ENCODE measurements at places on chromosomes 6 and 20.

- no peak for DNase-seq
These were observed 48.0 kb downstream of the MAPK14 start for GRCh38 chr6:36075656-36076055.

GRCh38 chr20:45419188-45420091 lies 3.5 kb downstream of the PIGT start:
- DNase-seq = peak; percentile 98

GRCh38 chr6:25251426-25251825 lies 27.7 kb upstream of the CARMIL1 start:
- DNase-seq = no peak

DNA sequence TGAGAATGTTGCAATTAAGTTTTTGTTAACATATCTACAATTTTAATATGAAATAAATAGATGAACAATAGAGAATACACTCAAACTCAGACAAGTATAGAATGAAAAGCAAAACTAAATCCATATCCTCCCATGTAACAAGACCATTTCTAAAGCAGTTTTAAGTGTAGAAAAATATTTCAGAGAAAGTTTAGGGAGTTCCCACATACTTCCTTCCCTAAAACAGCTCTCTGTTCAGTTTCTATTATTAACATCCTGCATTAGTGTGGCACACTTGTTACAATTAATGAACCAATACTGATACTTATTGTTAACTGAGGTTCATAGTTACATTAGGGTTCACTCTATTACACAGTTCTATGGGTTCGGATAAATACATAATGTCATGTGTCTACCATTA lies 38.4 kb downstream of the HLA-DRB5 start:
- DNase-seq = no peak

GRCh38 chr6:11386323-11386722 lies 151.2 kb upstream of the TMEM170B start:
- no peak for DNase-seq

All from renal cortical epithelial cell (primary cell).